ENCODE measurements at places on chromosomes 5 and 9. TPM values are rescaled to one million over a fixed set of nuclear protein-coding genes. Genes with fewer than 3 reads are reported as not detected.

The NR2F1 gene
- polyA plus RNA-seq = 3.5 TPM

The GPR151 gene
- polyA plus RNA-seq = not detected

The LCN12 gene
- 2.2 TPM for polyA plus RNA-seq

The SLC34A1 gene
- polyA plus RNA-seq = not detected

The ADCY2 gene
- polyA plus RNA-seq = 2.5 TPM

The NME5 gene
- polyA plus RNA-seq = 1.8 TPM

The PCDHA1 gene
- 0.06 TPM for polyA plus RNA-seq

The ENTPD8 gene
- 15.9 TPM for polyA plus RNA-seq

DNA sequence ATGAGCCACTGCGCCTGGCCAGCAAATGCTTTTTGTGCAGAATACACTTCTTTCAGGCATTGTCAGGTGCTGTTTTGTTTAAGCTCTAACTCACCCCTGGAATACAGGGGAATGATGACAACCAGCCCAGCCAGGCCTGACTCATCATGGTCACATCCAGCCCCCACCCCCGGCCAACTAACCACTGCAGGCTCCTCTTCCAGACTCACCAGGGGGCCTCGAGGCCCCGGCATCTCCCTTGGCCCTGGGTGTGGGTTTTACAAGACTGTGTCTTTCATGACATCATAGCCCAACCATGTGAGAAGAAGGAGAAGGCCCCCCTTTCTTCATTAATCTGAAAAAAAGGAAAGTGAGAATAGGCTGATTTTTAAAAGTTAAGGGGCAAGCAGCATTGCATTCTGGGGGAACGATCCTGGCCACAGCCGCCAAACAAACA lies 35.5 kb downstream of the OLFML2A start:
- H3K36me3 ChIP-seq = no peaks in the 10 kb centered on the region
- H3K27ac ChIP-seq = no peak overlapping the region
- DNase-seq = no peak
- peaks cover 7% of the 10 kb centered on the region for H3K4me1 ChIP-seq
- H3K4me3 ChIP-seq = no peak overlapping the region

- H3K4me3 ChIP-seq = no peak overlapping the region
- no peak for DNase-seq
- H3K27me3 ChIP-seq = no peaks in the 10 kb centered on the region
- no peaks in the 10 kb centered on the region for H3K36me3 ChIP-seq
- no peaks in the 10 kb centered on the region for H3K4me1 ChIP-seq
These were observed 46.1 kb upstream of the TMED7 start for GRCh38 chr5:115671939-115672338.

DNA sequence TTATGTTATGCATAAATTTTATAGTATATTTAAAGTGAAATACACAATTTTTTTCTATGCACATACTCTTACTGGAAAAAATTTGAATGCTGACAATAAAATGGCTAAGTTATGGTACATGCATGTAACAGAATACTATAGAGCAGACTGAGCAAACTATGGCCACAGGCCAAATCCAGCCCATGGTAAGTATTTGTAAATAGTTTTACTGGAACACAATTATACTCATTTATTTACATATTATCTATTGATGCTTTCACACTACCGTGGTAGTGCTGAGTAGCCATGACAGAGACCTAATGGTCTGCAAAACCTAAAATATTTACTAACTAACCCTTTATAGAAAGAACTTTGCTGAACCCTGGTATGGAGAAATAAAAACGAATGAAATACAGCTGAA lies 45.7 kb downstream of the TEX10 start:
- no peak overlapping the region for H3K27ac ChIP-seq
- peaks cover 2% of the 10 kb centered on the region for H3K36me3 ChIP-seq
- no peaks in the 10 kb centered on the region for H3K4me1 ChIP-seq
- H3K4me3 ChIP-seq = no peak overlapping the region
- no peak for DNase-seq
- no peaks in the 10 kb centered on the region for H3K27me3 ChIP-seq

- H3K27ac ChIP-seq = no peak overlapping the region
- no peak for DNase-seq
- no peaks in the 10 kb centered on the region for H3K4me1 ChIP-seq
- no peak overlapping the region for H3K4me3 ChIP-seq
- no peaks in the 10 kb centered on the region for H3K36me3 ChIP-seq
These were observed 33.2 kb downstream of the DIAPH1 start for GRCh38 chr5:141585594-141585993.

GRCh38 chr5:60945813-60946187 lies 795 bp downstream of the NDUFAF2 start:
- peak; percentile 74 for DNase-seq
- peak overlapping the region; percentile 49 for H3K27ac ChIP-seq
- H3K27me3 ChIP-seq = no peaks in the 10 kb centered on the region
- peak overlapping the region; percentile 48 for H3K4me3 ChIP-seq
- H3K36me3 ChIP-seq = no peaks in the 10 kb centered on the region
- H3K4me1 ChIP-seq = no peaks in the 10 kb centered on the region

DNA sequence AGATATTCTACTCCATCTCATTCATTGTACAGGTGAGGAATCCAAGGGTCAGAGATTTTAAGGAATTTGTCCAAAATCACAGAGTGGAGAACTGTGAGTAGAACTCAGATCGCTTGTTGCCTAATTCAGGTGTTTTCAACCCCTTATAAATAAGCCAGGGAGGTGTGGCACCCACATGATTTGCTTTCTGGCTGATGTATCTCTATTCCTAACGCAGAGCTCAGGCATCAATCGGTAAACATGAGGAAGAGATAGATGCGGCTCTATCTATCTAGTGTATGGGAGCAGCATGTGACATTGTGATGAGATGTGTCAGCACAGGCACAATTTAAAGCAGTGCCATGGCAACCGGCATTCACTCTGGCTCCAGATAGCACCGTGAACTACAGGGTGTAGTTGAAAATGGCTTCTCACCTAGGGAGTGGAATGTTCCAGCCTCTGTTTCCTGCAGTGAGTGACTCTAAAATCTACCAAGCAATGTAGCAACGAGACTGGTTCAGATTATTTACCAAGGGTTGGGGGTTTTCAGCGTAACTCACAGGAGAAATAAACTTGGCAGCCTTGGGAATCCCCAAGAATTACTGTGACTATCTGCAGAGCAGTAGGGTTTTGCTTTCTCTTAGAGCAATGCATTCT lies 53.4 kb upstream of the SUB1 start:
- H3K36me3 ChIP-seq = no peaks in the 10 kb centered on the region
- no peaks in the 10 kb centered on the region for H3K27me3 ChIP-seq
- H3K4me1 ChIP-seq = no peaks in the 10 kb centered on the region
- no peak overlapping the region for H3K27ac ChIP-seq
- H3K4me3 ChIP-seq = no peak overlapping the region

DNA sequence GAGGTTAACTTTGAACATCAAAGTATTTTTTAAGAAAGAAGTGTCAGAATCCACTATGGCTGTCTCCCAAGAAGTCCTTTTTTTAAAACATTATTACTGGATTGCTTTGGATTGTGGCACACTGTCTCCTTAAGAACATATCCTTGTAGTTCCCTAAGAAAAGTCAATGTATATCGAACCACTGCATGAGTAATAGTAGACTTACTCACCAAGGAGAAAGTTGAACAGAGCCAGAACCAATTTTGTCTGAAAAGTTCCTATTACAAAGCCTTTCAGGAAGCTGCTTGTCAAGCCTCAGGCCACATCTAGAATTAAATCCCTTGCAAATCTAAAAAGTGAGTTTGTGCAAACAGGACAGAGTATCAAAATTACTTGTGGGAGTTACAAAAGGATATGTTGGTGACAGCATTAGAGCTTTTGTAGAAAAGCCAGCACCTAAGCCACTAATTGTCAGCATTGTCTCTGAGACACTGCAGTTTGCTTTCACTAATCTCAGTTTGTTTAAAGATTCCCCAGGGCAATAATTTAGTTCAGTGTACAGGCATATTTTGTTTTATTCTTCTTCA lies 195.4 kb downstream of the MPDZ start:
- no peak overlapping the region for H3K27ac ChIP-seq
- H3K36me3 ChIP-seq = no peaks in the 10 kb centered on the region
- H3K27me3 ChIP-seq = no peaks in the 10 kb centered on the region
- DNase-seq = no peak
- no peaks in the 10 kb centered on the region for H3K4me1 ChIP-seq

GRCh38 chr9:117400171-117400570 lies 14.7 kb downstream of the ASTN2 start:
- no peaks in the 10 kb centered on the region for H3K4me1 ChIP-seq
- DNase-seq = no peak
- H3K4me3 ChIP-seq = no peak overlapping the region
- H3K36me3 ChIP-seq = no peaks in the 10 kb centered on the region
- peaks cover 2% of the 10 kb centered on the region for H3K27me3 ChIP-seq
- H3K27ac ChIP-seq = no peak overlapping the region

- DNase-seq = no peak
- peaks cover 2% of the 10 kb centered on the region for H3K27me3 ChIP-seq
- H3K36me3 ChIP-seq = no peaks in the 10 kb centered on the region
- no peak overlapping the region for H3K27ac ChIP-seq
- H3K4me1 ChIP-seq = no peaks in the 10 kb centered on the region
These were observed 117.9 kb downstream of the MTX3 start for GRCh38 chr5:79873187-79873586.

GRCh38 chr9:92484563-92484962 lies 2.3 kb upstream of the ASPN start:
- H3K36me3 ChIP-seq = no peaks in the 10 kb centered on the region
- H3K4me3 ChIP-seq = no peak overlapping the region
- no peaks in the 10 kb centered on the region for H3K27me3 ChIP-seq
- no peaks in the 10 kb centered on the region for H3K4me1 ChIP-seq
- no peak overlapping the region for H3K27ac ChIP-seq
- no peak for DNase-seq

- peaks cover 15% of the 10 kb centered on the region for H3K4me1 ChIP-seq
- H3K27ac ChIP-seq = no peak overlapping the region
- H3K4me3 ChIP-seq = peak overlapping the region; percentile 30
These were observed 777 bp downstream of the ENDOG start for GRCh38 chr9:128818839-128819715.

DNA sequence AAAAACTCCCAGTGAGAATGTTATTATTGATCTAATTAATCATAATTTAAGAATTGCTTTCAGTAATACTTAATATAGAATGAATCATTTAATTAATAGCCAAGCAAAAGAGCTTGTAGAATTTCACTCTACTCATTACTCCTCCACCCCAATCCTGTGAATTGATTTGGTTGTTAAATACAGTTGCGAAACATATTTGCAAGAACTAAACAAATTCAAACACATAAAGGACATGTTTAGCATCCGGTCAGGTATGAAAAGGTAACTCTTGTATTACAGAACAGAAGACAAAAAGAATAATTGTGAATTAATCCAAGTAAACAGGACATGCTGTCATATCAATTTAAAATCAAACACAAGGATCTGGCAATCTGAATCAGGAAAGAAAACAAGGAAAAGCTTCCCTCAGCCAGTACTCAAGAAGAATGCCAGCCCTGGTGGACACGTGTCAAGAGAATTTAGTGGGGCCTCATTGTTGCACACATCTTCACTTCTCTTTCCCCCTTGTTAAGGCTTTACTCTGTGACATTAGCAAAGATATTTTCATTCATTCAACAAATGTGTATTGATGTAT lies 89.4 kb upstream of the SLC12A2 start:
- no peak overlapping the region for H3K4me3 ChIP-seq
- H3K27me3 ChIP-seq = no peaks in the 10 kb centered on the region
- peaks cover 7% of the 10 kb centered on the region for H3K4me1 ChIP-seq
- H3K36me3 ChIP-seq = no peaks in the 10 kb centered on the region

DNA sequence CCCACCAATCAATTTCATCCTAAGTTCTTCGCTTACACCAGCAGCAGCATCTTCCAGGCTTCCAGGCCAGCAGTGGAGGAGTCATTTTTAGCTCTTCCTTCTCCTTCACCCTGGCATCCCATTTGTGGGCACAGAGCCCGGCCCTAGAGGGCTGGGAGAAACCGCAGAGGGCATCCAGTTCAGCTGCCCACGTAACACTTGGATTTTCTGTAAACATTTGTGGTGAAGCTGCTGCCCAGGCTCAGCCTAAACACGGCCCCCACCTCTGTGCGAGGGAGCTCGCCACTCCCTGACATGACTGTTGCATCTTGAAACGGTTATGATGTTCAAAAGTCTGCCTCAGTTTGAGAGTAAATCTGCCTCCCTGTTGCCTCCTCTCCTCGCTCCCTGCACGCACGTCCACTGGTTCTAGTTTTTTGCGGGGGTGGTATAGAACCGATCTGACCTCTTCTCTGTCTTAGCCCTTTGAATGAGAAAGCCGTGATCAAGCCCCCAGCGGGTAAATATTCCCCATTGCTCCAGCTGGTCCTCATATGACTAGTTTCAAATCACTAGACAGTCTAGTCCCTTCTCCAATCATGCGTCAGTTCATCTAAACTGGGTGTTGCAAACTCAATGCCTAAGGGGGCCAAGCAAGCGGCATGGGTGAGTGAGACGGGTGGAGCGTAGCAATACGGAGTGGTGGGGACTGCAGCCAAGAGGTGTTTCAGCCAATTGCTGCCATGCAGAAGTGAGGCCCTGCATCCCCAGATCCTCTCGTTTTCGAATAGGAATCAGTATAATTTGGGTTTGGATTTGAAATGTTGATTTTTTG lies 34.9 kb upstream of the N4BP3 start:
- H3K27ac ChIP-seq = no peak overlapping the region
- no peak overlapping the region for H3K4me3 ChIP-seq
- H3K36me3 ChIP-seq = no peaks in the 10 kb centered on the region
- no peaks in the 10 kb centered on the region for H3K4me1 ChIP-seq
- H3K27me3 ChIP-seq = peaks cover 2% of the 10 kb centered on the region
- DNase-seq = no peak

DNA sequence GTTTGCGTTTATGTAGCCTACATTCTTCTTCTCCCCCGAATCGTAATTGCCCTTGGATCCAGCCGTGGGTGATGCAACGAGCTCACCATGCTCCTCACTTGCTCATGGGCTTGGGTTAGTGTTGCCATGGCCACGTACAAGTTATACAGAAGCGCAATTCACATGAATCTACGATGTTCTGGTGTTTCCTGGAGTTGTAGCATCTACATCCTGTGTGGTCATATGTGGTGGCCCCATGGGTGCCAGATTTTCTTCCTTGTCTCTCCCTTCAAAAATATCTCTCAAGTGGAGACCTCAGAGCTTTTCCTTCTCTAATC lies 115.3 kb downstream of the TLE4 start:
- no peak overlapping the region for H3K4me3 ChIP-seq
- H3K27me3 ChIP-seq = no peaks in the 10 kb centered on the region
- DNase-seq = peak; percentile 58
- H3K27ac ChIP-seq = no peak overlapping the region
- no peaks in the 10 kb centered on the region for H3K4me1 ChIP-seq

DNA sequence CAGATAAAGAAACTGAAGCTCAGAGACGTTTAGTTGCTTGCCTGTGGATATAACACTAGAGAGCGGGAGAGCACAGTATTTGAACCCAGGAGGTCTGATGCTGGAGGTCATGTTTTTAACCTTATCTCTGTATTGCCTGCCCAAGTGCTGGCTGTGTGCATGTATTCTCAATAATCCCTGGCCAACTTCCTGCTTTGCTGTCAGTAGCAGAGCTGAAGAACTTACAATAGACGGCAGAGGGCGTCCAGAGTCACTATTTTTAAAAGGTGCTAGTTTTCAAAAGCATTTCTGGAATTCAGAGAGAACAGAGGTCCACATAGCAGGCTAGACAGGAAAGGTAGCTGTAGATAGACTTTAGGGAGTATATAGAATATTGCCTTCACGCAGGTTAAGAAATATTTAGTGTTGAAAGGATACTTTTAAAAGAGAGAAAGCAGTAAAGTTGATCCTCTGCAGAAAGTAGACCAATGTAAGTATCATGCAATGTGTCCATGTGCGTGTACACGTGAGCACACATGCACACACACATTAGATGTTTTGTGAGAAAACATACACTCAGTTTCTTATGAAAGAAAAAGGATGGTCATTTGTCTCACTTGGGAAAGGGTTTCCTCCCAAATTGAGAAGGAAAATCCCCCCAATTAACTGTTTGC lies 46.3 kb downstream of the PTCD2 start:
- H3K27ac ChIP-seq = no peak overlapping the region
- H3K27me3 ChIP-seq = no peaks in the 10 kb centered on the region
- DNase-seq = peak; percentile 75
- no peaks in the 10 kb centered on the region for H3K36me3 ChIP-seq
- H3K4me1 ChIP-seq = no peaks in the 10 kb centered on the region
